ENCODE measurements at places on chromosomes 16 and 17.
A peak's percentile ranks its signal among the peaks of the same experiment; 100 is the strongest.

- DNase-seq = no peak
These were observed 3.7 kb downstream of the ZDHHC7 start for GRCh38 chr16:85007496-85008214.

DNA sequence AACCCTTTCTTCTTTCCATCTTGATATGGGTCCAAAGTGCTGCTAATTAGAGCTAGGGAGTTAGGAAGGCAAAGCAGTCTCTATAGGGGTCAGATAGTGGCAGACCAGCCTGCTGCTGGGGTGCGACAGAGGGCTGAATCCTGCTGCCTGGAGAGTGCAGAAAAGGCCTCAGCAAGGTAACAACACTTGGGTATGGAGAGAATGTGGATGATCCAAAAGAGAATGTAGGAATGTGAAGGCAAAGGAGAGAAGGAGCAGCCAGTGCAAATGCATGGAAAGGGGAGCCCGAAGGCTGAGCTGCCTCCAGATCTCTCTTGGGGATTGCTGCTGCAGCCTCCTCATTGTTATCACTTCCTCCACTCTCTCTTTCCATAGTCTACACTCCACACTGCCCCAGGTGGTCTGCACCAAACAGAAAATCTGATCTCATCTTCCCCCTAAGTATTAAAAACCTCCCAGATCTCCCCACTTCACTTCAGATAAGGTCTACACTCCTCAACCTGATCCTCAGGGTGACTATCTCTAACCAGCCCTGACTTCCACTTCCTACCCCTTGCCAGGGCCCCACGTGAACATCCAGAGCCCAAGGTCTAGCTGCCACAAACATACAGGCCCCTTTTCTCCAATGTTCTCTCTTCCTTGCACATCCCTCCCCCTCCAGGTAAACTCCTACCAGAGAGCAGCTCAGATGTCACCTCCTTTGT, 28.8 kb downstream of the TOM1L2 start:
- no peak for DNase-seq

DNA sequence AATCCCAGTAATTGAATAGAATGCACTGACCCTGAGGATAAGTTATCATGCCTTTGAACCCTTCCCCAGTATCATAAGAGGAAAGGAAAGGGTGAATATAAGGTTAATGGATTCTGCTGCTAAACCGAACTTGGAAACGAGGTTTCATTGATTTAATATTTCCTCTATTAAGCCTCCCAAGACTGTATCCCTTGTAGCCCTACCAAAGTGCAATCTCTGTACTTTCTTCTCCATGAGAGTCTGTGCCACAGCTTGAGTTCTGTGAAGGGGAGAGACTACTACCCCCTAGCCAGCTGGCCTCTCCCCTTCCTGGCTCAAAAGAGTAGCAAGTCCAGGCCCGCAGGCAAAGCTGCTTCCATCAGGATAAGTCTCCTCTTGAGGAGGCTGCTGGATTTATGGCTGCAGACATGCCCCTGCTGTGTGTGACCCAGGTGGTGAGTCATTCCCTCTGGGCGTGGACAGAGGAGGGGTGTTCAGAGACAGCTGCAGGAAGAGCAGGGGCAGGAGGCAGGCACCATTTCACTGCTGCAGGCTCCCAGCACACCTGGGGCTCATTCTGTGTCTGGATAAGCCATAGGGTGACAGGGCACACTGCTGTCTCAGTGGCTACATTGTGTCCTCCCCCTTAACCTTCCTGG, 58.4 kb downstream of the TOM1L2 start:
- DNase-seq = peak; percentile 83

GRCh38 chr16:80197741-80198201, 343.0 kb upstream of the DYNLRB2 start:
- DNase-seq = peak; percentile 91

GRCh38 chr17:50174444-50174843, 8.6 kb downstream of the SGCA start:
- DNase-seq = no peak

GRCh38 chr16:65489531-65490023, 367.7 kb upstream of the CDH11 start:
- no peak for DNase-seq

DNA sequence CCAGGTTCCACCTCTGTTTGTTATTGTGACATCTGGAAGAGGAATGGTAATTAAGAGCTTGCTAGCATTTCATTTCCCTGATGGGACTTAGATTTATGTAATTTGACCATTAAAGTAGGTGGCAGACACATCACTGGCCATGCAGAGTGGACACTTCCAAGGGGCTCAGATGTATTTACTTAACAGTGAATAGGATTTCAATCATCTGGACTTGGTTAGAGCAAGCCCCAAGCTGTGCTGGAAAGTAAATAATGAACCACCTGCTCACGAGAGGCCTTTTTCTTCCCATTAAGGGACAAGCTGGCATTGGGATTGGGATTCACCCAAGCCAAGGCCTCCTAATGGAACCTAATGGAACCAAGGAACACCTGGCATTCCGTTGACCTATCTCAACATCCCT, 395.3 kb downstream of the HS3ST4 start:
- DNase-seq = no peak

DNA sequence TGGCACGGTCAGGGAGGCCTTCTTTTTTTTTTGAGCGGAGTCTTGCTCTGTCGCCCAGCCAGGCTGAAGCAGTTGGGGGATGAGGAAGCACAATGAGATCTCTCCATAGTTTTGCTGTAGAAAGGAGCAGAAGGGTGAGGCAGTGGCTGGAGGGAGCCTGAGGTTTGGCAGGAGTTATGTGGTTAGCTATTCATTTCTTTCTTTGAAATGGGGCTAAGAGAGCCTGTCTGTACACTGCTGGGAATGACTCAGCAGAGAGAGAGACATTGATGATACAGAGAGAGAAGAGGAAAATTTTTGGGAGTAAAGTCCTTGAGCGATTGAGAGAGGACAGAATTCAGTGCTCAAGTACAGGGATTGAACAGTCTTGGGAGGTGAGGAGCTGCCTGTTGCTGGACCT, 22.1 kb downstream of the NOS2 start:
- no peak for DNase-seq

DNA sequence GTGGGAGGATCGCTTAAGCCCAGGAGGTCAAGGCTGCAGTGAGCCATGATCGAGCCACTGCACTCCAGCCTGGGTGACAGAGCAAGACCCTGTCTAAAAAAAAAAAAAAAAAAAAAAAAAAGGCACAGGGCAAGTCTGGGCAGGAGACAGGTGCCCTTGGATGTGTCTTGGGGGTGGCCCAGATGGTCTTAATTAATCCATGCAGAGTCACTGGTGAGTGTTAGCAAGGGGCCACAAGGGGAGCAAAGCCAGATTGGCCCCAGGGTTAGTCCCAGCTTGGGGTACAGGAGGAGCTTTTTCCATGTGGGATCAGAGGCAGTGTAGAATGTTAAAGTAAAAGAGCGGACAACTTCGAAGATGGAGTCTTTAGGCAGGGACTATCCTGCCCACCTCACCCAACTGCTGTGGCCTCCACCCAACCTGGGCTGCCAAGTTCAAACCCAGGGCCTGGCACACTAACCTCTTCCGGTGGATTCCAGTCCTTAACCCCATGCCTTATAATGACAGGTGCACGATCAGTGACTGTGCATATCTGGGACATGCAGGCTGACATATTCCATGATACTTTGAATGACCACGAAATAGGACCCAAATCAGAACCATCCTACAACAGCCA, 32.2 kb upstream of the MFSD6L start:
- DNase-seq = no peak

- no peak for DNase-seq
These were observed 5.3 kb upstream of the NOD2 start for GRCh38 chr16:50688083-50688482.

DNA sequence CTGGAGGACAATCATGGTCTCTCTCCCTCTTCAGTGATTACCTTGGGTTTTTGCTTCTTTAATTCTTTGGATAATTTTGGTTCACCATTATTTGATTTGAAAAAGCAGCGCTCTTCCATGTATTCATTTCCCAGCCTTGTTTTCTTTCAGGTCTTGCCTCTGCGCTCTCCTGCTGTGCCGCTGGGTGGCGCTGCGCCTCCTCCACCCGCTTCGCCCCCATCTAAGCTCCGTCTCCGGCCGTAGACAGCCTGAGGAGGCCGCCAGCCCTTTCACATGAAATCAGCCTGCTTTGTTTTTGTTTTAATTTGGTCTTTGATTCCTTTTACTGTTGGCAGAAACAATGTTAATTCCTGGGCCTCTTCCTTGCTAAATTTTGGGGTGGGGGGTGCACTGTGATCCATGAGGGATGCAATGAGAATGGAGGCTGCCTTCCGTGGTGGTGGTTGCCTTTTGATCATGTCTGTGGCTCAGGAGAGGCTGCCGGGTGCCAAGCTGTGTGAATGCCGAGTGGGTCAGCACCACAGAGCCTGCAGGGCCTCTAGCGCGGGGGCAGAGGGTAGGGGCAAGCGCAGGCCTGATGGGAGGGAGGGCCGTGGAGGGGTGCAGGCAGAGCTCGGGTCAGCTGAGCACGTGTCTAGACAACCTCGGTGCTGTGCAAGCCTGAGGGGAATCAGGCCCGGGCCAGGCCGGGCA, 64.1 kb downstream of the PLD6 start:
- peak; percentile 50 for DNase-seq

DNA sequence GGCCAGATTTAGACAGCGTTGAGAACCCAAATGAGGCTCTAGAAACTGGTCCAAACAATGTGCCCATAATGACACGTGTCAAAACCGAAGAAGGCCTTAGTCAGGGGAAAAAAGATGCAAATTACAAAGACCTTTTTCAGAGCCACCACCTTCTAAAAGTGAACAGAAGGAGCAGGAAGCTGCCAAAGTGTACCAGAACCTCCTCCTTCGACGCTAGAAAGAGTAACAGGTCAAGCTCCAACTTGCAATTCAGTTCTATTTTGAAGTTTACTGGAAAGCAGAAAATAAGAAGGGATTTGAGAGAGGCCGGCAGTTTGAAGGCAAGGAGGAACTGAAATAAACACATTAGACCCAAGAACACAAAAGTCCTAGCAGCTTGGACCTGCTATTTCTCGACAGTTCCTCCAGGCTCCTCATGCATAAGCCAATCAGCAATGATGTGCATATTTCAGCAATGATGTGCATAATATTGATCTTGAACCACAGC, 61.8 kb downstream of the XYLT1 start:
- DNase-seq = no peak

GRCh38 chr17:11944587-11944986, 52.7 kb downstream of the ZNF18 start:
- DNase-seq = no peak

DNA sequence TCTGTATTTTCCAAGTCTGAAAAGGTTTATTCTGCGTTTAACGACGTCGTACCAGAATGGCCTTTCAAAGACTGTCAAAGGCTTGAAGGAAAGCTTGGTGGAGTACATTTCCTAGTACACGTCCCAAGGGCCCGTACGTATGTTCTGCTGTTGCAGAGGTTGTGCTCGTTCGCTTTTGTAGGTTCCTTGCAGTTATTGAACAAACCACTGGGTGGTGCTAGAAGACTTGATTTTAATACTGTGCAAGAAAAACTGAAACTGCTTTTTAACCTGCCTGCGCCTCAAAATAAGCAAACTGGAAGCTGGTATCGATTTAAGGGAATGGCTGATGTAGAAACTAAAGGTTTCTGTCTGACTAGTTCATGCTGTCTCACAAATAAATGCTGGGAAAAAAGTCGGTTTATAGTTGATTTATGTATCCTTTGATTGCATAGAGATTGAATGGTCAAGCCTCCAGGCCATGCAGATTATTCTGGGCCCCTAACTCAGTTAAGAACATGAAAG, 54.6 kb downstream of the USP10 start:
- peak; percentile 89 for DNase-seq

GRCh38 chr17:40563220-40564052, 1.8 kb downstream of the CCR7 start:
- no peak for DNase-seq

GRCh38 chr17:67068999-67069398, 24.6 kb downstream of the CACNG1 start:
- DNase-seq = no peak

GRCh38 chr16:14182999-14183398, 111.9 kb downstream of the MRTFB start:
- DNase-seq = no peak

DNA sequence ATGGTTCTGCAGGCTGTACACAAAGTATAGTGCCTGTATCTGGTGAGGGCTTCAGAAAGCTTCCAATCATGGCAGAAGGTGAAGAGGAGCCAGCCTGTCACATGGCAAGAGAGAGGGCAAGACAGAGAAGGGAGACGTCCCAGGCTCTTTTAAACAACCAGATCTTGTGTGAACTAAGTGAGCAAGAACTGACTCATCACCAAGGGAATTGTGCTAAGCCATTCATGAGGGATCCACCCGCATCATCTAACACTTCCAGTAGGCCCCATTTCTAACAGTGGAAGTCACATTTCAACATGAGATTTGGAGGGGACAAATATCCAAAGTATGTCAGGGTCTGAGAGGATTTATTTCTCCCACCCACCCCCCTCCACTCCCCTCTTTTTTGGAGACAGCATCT, 56.2 kb upstream of the ELAC2 start:
- DNase-seq = no peak

GRCh38 chr16:83802554-83803205, 5.1 kb upstream of the HSBP1 start:
- no peak for DNase-seq

DNA sequence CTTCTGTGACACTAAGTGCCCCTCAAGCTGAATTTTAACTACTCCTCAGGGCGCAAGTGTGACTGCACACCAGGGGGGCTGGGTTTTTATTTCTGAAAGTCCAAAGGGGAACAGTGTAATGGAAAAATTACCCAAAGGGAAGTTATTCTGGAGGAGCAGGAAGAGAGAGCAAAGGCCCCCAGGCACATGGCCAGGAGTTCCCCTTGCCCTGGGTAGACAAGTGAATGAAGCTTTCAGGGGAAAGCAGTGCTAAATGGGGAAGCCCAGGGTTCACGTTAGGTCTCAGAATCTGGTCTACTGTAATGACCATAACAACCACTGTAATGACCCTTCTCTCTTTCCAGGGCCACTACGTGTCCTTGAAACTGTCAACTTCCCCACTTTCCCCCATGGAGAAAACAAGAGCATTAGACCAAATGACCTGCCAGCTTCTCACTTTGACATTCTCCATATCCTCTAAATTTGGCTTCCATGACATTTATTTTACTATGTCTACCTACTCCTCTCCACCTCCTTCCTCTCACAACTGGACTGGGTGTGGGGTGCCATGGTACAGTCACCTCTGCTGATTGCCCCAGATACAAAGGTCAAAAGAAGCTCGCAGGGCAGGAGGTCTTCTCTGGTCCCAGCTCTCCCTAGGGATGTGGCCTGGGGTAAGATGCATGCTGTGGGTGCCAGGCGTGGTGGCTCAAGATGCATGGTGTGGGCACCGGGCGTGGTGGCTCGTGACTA, 34.1 kb upstream of the MMP2 start:
- peak; percentile 53 for DNase-seq

DNA sequence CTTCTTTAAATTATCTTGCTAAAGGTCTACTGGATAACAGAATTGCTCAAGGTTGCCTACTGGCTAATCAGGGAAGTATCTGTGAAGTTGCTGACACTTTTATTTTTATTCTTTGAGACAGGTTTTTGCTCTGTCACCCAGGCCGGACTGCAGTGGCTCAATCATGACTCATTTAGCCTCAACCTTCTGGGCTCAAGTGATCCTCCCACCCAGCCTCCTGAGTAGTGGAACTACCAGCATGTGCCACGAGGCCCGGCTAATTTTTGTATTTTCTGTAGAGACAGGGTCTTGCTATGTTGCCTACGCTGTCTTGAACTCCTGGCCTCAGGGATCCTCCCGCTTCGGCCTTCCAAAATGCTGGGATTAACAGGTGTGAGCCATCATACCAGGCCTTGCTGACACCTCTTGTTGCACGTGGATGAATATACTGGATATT, 43.1 kb downstream of the GLG1 start:
- DNase-seq = no peak

All from endothelial cell of umbilical vein (primary cell).